ENCODE measurements at places on chromosomes 6 and 20. TPM values are rescaled to one million over a fixed set of nuclear protein-coding genes. Genes with fewer than 3 reads are reported as not detected.
A peak's percentile ranks its signal among the peaks of the same experiment; 100 is the strongest.

GRCh38 chr6:149060300-149060984 lies 257.1 kb upstream of the TAB2 start:
- DNase-seq = no peak

GRCh38 chr20:1776681-1777475 lies 118.3 kb upstream of the SIRPA start:
- DNase-seq = peak; percentile 92

GRCh38 chr6:7145885-7146828 lies 38.4 kb downstream of the RREB1 start:
- peak; percentile 48 for DNase-seq

The ANKEF1 gene
- total RNA-seq = 0.26 TPM

The HLA-DQA2 gene
- not detected for total RNA-seq

DNA sequence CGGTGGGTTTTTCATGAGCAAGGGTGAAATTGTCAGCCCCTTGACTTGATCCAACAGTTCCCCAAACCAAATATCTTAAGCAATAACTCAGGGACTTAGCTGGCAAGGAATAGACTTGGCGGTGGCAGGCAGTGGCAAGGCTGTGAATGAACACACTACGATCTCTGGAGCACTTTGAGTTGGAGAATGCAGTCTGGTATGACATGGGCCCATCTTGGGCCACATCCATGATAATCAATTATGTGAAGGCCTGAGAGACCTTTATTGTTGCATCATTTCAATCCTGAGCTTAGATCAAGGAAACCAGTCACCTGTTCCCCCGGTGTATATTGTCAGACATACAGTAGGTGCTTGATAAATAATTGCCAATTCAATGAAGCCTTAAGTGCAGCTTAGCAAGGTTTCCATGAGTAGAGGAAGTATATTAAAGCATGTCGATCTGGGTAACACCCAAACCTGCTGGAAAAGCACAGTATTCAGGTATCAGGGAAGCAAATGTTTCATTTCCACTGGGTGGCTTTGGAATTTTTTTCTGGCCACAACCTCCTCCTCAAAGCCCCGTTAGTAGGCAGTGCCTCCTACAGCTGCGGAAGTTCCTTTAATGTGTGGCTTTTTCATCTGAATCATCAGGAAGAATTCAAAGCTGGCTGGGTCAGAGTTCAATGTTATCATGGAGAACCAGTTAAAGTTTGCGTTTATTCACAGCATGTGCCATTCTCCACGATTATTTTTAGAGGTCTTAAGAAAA lies 10.2 kb downstream of the CASS4 start:
- no peak for DNase-seq

GRCh38 chr6:35786810-35787209 lies 6.0 kb downstream of the CLPSL1 start:
- DNase-seq = no peak

DNA sequence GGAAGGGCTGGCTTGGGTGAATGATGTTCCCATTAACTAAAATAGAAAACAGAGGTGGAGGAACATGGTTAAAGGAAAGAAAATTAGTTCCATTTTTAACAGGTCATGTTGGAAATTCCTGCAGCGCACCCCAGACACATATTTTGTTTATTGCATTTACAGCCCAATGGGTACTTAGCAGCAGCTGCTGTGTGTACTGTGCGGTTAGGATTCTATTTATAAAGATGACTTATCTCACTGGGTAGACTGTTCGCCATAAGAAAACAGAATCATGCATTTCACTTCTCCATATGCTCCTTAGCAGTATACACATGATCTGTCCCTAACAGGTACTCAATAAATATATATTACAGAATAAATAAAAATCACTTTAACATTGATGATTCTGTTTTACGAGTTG lies 135.8 kb downstream of the SLC35F1 start:
- DNase-seq = no peak

The C2 gene
- total RNA-seq = 4.4 TPM

- no peak for DNase-seq
These were observed 2.8 kb downstream of the C20orf203 start for GRCh38 chr20:32670773-32671455.

DNA sequence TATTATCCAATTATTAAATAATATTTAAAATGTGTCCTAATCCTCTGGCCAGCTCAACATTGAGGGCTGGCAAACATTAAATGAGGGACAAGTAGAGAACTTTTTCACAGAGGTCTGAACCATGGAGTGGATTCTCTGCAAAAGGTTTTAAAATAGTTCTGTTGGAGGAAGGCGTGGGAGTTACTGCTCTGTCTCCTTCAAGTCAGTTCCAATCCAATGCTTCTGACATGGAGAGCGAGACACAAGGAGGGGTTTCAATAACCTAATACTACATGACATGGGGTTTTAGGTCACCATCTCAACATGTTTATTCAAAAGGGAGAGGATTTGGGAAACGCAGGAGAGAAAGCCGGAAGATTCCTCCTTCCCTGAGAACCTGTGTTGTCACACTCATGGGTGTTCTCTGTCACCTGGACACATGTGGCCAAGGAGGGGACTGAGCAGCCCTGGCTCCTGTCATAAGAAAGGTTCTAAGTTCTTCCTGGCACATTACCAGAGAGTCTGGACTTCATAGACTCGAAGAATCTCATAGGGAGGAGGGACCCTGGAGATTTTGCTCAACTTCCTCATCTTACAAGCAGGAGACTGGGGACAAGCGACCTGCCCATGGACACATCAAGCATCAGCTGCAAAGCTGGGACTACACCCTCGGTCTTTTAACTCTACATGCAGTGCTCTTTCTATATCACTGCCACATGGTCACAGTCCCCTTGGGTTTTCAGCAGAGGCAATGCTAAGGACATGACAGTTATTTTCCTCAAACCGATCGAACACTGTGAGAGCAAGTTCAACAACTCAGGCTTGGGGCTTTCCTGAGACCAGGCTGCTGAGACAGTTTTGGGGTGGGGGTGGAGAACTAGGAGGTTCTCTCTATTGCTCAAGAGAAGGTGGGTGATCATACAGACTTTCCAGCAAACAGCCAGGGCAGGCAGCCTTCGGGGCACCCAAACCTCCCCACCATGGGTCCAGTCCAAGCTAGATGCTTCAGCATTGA lies 38.6 kb downstream of the PRDM1 start:
- no peak for DNase-seq

The PTPRK gene
- total RNA-seq = 46.2 TPM

- no peak for DNase-seq
These were observed 30.4 kb downstream of the KCNQ2 start for GRCh38 chr20:63442100-63442493.

The TNXB gene
- total RNA-seq = 217 TPM

GRCh38 chr6:48615041-48615440 lies 504.0 kb upstream of the PTCHD4 start:
- DNase-seq = no peak

GRCh38 chr6:39997101-39997635 lies 62.9 kb upstream of the MOCS1 start:
- DNase-seq = no peak

DNA sequence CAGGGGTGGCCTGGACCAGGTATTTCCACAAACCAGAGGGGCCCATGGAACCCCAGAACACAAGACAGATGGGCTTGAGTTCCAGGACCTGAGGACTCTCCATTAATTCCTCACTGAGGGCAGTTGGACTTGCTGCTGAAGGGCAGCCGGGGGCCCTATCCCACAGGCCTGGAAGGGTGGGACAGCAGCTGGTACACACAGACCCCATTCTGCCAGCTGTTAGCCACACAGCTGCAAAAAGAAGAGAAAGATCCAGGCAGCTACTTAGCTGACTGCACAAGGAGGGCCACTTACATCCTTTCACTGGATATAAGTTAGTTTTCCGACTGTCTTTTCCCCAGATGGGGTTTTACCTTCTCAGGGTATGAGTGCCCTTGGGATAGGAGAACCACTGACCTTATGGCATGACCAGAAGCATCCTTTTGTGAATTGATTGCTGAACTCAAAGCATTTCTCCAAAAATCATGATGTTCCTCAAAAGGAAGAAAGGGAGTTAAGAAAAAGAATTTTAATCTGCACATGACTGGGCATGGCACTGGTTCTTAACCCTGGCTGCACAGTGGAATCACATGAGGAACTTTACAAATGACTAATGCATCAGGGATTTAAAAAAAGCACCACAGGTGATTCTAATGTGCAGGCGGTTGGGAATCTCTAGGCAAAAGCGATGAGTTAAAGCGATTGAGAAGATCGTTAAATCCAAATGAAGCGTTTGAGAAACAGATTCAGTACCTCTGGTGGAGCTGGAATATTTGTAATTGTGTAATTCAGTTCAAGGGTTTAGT lies 199.4 kb downstream of the TFAP2A start:
- no peak for DNase-seq

The LY6G6D gene
- total RNA-seq = not detected

The UBD gene
- total RNA-seq = not detected

GRCh38 chr6:145733810-145734209 lies 1.5 kb downstream of the EPM2A start:
- no peak for DNase-seq

DNA sequence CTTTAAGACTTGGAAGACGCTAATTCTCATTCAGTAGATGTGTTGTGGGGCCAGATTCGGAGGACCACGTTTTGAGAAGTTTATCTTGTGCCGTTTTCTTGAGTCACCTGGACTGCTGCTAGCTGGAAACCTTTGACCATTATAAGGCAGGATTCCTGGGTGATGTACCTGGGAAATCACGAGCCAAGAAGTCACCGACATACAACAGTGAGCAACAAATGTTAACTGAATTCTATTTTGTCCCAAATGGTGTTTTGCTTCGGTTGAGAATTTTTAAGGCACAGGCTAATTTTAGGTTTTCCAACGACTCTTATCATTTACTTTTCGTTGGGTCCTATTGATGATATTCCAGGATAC lies 93.4 kb upstream of the BTN3A2 start:
- DNase-seq = no peak

GRCh38 chr6:3759646-3760232 lies 8.2 kb upstream of the PXDC1 start:
- DNase-seq = no peak

The PDYN gene
- not detected for total RNA-seq

The CD2AP gene
- total RNA-seq = 11.0 TPM

DNA sequence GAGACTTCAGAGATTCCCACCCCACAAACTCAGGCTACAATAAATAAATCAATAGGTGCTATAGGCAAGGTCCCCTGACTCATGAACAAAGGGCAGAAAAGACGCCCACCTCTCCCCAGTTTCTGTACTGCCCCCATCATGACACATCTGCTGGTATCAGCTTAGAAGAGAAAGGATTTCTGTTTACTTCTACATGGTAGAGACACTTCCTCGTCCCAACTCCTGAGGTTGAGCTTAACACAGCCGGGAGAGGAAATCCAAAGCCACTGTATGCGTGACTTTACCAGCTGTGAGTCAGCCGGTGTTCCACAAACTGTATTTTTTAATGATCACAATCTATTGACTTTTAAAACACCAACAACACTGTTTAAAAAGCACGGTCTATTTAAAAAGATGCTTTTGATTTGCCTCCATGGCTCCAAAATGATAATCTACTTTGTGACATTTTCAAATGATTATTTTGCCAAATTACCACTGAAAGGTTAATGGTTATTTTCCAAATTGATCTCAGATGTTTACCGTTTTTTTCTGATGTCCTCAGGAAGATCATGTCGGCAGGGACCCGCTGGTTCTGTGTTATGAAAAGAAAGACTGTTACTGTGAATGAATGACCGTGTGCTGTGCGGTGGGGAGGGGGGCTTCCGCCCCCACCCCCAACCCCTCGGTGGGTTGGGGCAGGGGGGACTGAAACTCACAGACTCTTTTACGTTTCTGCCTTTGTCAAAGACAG lies 72.5 kb downstream of the ATP9A start:
- no peak for DNase-seq

Data from uterus (tissue), 4 donors.